ENCODE measurements at places on chromosomes 4 and X.

DNA sequence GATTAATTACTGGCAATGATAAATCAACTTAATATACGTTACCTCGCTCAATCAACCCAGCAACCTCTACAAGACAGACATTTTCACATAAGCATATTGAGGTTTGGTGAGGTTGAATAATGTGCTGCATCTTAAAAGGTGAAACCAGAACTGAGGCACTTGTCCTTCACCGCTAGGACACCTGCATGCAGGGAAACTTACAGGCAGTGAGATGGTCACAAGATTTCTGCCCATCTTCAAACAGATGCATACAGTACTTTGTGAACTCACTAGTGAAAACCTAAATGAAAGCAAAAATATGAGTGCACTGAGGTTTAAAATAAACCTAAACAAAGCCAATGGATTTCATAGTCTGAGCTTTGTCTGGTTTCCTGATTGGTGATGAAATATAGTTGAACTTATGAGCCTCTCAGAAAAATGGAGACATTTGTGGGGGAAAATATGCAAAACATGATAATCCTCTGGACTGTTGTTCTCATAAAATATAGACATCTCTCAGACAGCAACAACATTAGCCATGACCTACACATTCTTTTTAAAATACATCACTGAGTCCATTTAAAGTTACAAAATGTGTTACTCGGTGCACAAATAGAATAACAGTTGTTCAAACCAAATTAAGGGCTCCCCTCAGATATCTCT lies 20.9 kb upstream of the PRSS12 start:
- DNase-seq, result no peak

GRCh38 chr4:48879561-48880442 lies 26.8 kb downstream of the OCIAD2 start:
- no peak for DNase-seq

GRCh38 chr4:175745329-175745728 lies 66.7 kb downstream of the GPM6A start:
- no peak for DNase-seq

- no peak for DNase-seq
These were observed 2028.3 kb downstream of the PCDH7 start for GRCh38 chr4:32748498-32748897.

- no peak for DNase-seq
These were observed 219.2 kb downstream of the MAML3 start for GRCh38 chr4:139934708-139935195.

- DNase-seq, result no peak
These were observed 124.5 kb upstream of the CASK start for GRCh38 chrX:42047886-42048285.

DNA sequence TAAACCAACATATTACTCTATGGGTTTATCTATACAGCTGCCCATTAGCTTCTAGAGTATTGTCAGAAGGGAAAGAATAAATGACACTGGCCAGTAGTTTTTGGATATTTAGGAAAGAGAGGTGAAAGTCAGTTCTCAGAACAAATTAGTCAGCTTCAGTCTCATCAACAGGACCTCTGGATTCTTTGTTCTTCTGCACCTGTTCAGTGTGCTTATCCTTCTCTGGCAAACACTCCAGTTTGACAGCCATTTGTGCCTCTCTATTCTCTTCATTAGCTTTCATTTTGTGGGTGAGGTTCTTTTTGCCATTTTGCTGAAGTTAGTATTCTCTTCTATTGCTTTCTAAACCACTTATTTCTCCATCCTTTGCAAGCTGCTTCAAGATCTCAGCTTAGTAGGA lies 107.0 kb downstream of the PCDH18 start:
- DNase-seq, result no peak
